Spleen (tissue), 13 donors: ENCODE measurements at places on chromosomes 7 and 10. TPM values are rescaled to one million over a fixed set of nuclear protein-coding genes. Genes with fewer than 3 reads are reported as not detected.

DNA sequence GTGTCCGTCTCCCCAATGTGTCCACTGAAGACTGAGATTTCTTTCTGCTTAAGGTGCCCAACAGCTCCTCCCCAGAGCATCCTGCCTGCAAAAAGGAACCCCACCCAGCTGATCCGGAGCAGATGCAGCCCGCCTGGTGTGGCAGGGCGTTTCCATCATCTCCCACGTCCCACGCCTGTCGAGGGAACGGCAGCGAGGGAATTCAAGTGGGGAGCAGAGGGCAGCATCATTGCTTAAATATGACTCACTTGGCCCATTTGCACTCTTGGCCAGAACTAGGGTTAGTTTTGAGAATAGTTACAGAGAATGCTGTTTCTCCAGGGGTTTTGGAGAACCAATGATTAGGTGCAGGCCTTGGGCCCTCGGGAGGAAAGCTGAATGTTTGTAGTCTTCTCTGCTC is 20.8 kb downstream of the VWA2 start:
- H3K4me3 ChIP-seq: no peak overlapping the region
- peak; percentile 62 for DNase-seq
- H3K4me1 ChIP-seq: no peaks in the 10 kb centered on the region
- no peaks in the 10 kb centered on the region for H3K27me3 ChIP-seq
- H3K36me3 ChIP-seq: no peaks in the 10 kb centered on the region

GRCh38 chr7:70744492-70744891 is 387.5 kb upstream of the GALNT17 start:
- H3K4me1 ChIP-seq: no peaks in the 10 kb centered on the region
- no peak for DNase-seq
- H3K27me3 ChIP-seq: no peaks in the 10 kb centered on the region
- no peak overlapping the region for H3K27ac ChIP-seq
- no peaks in the 10 kb centered on the region for H3K36me3 ChIP-seq
- no peak overlapping the region for H3K4me3 ChIP-seq

DNA sequence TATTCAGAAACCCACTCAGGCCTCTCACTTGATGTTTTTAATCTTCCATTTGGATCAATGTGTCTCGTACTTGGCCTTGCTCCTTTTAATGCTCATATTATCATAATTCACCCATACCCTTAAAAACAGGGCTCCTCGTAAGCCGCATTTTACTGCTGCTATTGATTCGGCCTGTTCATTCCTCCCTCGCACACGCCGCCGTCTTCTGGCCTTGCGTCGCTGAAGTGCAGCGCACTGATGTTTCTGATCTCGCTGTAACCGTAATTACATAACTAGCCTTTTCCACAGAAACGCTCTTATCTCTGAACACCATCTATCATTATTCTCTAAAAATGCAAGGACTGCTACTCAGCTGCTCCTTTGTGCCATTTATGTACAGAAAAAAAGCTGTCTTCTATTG is 544.5 kb upstream of the FOXK1 start:
- H3K4me1 ChIP-seq: no peaks in the 10 kb centered on the region
- H3K4me3 ChIP-seq: no peak overlapping the region
- no peaks in the 10 kb centered on the region for H3K36me3 ChIP-seq
- H3K27ac ChIP-seq: no peak overlapping the region
- DNase-seq: peak; percentile 35

DNA sequence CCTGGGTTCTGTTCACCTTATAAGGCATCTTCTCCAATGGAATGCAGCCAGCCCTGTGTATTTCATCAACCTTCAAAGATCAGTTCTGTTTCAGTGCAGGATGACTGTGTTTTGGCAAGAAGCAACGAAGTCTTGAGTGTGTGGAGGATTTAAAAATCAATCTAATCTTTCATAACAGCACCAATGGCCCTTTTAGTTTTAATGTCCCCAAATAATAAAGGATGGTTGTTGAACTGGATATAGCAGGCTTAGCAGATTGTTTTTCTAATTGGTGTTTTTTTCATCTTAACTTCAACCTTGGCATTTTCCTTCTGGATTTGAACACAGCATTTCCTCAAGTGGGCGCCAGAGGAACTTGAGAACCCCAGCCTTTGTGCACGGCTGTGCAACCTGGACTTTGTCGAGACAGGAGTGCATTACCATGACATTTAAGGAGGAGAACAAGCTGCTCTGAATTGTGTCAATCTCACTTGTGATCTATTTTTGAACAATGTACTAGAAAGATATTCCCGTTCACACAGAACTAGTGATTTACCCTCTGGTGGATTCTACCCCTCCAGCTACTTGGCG is 313.3 kb upstream of the AKR1E2 start:
- no peaks in the 10 kb centered on the region for H3K27me3 ChIP-seq
- H3K4me1 ChIP-seq: peaks cover 24% of the 10 kb centered on the region
- no peak overlapping the region for H3K4me3 ChIP-seq
- DNase-seq: no peak
- H3K27ac ChIP-seq: no peak overlapping the region

- peaks cover 92% of the 10 kb centered on the region for H3K27me3 ChIP-seq
- peak overlapping the region; percentile 45 for H3K4me3 ChIP-seq
- DNase-seq: no peak
- H3K36me3 ChIP-seq: no peaks in the 10 kb centered on the region
Observed at GRCh38 chr10:99233689-99234037, 2.0 kb downstream of the HPSE2 start.

DNA sequence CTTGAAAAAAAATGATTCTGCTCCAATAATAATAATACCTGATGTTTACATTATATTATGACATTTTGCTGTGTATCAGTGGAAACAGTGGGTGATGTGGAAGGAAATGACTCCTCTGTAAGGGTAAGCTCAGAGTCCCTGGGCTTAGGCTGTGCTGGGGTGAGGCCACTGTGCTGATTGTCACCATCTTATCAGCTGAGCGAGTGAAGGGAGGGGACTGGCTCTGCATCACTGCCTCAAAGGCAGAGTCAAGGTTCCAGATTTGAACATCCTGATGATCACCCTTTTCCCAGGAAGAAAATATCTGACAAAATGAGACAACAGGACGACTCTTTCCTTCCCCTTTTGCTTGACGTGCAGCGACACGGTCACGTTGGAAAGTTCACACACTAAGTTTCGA is 24.0 kb upstream of the HABP2 start:
- no peaks in the 10 kb centered on the region for H3K27me3 ChIP-seq
- H3K4me3 ChIP-seq: no peak overlapping the region
- DNase-seq: no peak
- H3K27ac ChIP-seq: no peak overlapping the region

DNA sequence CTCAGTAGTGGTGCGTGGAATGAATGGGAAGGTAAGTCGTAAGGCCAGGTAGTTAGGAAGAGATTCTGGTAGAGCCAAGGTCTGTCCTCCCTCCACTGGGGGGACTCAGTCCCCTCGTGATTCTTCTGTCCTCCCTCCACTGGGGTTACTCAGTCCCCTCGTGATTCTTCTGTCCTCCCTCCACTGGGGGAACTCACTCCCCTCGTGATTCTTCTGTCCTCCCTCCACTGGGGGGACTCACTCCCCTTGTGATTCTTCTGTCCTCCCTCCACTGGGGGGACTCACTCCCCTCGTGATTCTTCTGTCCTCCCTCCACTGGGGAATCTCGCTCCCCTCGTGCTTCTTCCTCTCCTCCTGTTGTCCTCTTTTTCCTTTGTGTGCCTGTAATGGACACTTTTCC is 125.1 kb downstream of the CELF2 start:
- H3K27me3 ChIP-seq: no peaks in the 10 kb centered on the region
- H3K27ac ChIP-seq: peak overlapping the region; percentile 36
- no peak overlapping the region for H3K4me3 ChIP-seq
- peaks cover 52% of the 10 kb centered on the region for H3K4me1 ChIP-seq

The CELF2 gene
- 13.5 TPM for polyA plus RNA-seq

The PUS7 gene
- polyA plus RNA-seq: 1.5 TPM

The MSMB gene
- polyA plus RNA-seq: not detected

The PYROXD2 gene
- polyA plus RNA-seq: 12.6 TPM
